ENCODE measurements at places on chromosomes 13 and 19.

- no peak for DNase-seq
Observed at GRCh38 chr19:16197188-16197621, 506 bp upstream of the AP1M1 start.

DNA sequence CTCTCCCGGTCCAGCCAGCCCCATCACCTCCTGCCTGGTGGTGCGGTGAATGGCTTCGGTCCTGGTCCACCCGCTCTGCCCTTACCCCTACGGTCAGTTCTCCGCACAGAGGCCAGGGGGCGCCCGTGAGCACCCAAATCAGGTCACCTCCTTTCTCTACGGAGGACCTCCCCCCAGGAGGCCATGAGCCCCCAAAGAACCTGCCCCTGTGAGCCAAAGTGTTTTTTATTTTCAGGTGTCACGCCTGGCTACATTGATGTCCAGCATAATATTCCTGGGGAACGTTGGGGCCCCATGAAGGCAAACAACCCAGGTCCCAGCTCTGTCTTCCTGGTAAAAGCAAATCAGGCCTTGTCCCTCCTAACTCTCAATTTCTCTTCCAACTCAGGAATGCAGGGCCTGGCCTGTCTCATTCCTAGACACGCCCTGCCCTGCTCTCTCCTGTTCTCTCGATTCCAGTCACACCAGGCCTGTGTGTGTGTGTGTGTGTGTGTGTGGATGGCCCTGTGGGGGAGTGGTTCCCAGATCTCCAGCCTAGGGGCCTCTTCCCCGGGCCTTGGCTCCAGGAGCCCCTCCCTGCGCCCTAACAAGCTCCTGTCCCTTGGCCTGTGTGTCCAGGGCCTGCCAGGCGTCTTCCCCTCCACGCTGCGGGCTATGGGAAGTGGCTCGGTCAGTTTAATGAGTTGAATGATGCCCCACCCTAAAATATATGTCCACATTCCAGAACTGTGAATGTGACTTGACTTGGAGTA lies 9.7 kb upstream of the GIPC1 start:
- peak; percentile 83 for DNase-seq

DNA sequence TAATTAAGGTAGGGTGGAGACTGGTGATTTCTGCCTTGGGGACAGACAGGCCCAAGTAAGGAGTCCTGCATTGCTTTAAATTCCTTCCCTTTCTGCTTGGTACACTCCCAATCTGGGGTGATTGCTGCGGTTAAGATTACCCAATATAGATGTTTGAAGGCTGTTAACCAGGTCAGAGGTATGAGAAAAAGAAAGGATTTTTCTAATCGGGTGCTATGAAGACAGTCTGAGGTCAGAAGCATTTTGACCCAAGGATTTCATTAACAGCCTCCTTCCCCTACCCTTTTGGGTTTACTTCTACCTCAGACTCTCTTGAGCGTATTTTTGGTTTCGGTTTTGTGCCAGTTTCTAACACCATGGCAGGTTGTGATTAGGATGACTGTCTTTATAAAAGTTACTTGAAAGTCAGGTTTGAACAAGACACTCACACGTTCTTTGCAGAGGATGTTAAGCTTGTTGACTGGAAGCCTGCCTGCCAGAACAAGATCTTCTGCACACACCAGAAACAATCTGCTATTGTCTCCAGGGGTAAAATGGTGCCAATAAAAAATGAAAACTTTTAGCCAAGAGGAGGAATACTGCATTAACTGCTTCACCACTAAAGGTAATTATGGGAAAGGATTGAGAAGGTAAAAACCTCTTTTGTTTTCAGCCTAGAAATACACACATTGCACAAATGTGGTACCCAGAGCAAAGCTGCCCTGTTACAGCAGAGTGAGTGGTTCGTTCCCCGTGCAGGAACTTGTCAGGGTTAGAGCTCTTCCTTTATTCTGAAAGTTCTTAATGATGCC lies 108.8 kb downstream of the NDFIP2 start:
- DNase-seq = no peak

DNA sequence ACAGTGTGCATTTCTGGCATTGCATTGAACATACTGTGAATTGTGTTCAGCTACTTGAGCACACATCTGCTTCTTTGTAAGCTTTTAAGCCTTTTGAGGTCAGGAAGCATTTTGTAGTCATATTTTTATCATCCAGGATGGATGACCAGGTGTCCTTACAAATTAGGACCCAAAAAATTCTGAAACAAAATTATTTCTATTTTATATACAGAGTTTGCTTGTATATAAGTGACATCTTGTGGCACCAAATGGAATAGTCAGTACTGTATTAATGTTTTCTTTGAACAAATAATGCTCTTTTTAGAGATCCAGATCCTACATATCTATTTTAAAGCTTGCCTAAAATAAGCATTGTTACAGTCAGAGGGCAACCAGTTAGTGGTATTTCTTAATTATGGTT lies 9.5 kb upstream of the SUPT20H start:
- no peak for DNase-seq

GRCh38 chr19:17420475-17420924 lies 653 bp downstream of the MVB12A start:
- peak; percentile 41 for DNase-seq
